ENCODE measurements at places on chromosomes 3 and 15. TPM values are rescaled to one million over a fixed set of nuclear protein-coding genes. Genes with fewer than 3 reads are reported as not detected.

Gene EAF2
- total RNA-seq, result 8.8 TPM

Gene ESYT3
- 7.4 TPM for total RNA-seq

Gene KCNAB1
- total RNA-seq, result 0.69 TPM

Gene HACL1
- total RNA-seq, result 33.5 TPM

Gene CFAP100
- not detected for total RNA-seq

Gene BFSP2
- not detected for total RNA-seq

Gene FBXW12
- total RNA-seq, result not detected

Gene AGTR1
- total RNA-seq, result not detected

Gene CSPG4
- 3.6 TPM for total RNA-seq

- DNase-seq, result no peak
These were observed 41.6 kb downstream of the MRAS start for GRCh38 chr3:138389841-138390581.

DNA sequence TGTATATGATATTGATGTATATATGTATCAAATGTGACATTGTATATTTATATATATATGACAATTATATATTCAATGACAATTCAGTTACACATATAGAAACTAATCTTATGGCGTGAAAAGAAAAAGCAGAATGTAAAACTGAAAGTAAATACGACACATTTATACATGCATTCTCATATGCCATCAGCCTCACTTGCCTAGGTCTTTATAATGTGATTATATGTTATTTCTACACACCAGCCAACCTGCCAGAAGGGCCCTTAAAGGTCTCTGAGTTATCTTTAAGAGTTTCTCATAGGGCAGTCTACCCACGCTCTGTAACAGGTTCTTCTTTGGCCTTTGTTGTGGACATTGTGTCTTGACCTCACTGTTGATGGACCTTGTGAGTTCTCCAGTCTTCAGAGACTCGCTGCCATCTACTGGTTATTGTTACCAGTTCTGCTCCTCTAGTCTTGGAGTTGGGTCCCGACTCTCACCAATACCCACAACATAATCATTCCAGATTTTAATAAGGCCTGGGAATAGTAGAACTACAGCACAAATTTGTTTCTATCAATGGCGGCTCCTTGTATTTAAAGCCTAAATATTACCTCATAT, 371.5 kb upstream of the GOLIM4 start:
- peak; percentile 76 for DNase-seq

- no peak for DNase-seq
These were observed 94.0 kb downstream of the SOX2 start for GRCh38 chr3:181805703-181806102.

GRCh38 chr3:53146319-53146891, 14.6 kb upstream of the PRKCD start:
- no peak for DNase-seq

DNA sequence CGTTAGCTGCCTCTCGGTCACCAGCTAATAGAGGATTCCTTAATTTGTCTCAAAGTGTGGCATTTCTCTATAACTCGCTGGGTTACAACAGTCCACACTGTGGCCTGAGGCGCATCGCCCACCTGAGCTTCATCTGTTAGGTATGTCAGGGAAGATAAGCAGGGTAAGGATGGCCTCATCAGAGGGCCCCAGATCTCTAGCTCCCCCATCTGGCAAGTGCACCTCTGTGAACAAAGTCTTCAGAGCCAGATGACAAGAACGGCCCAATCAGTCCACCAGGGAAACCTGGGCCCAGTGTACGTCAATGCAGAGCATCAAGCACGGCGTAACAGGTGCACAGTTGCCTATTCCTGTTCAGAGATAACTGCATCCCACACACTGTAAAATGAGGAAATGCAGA, 23.2 kb downstream of the FRG2C start:
- peak; percentile 52 for DNase-seq

GRCh38 chr3:29601861-29602585, 321.2 kb downstream of the RBMS3 start:
- no peak for DNase-seq

DNA sequence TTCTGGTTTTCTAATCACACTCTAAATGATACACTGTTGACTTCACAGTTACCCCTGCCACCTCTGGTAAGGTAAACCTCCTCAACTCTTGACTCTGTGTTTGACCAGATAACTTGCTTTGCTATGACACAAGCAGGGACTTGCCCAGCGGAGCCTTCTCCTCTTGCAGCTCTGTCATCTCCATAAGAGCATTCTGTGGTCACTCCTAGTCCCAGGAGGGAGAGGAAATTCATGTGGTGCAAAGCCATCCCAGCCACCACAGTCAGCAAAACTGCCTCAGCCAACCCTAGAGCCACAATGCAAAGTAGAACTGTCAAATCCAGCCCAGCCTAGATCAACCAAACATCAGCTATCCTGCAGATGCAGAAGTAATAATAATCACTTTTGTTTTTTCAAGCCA, 144.7 kb upstream of the GADL1 start:
- no peak for DNase-seq

- DNase-seq, result no peak
These were observed 44.1 kb upstream of the TP63 start for GRCh38 chr3:189586941-189587663.
